Stimulated activated CD4-positive, alpha-beta T cell treated with anti-CD3 and anti-CD28 coated beads, TNF-alpha, amount 100 ng/mL, for 1 hour (primary cell): ENCODE measurements at places on chromosomes 4 and X.

GRCh38 chr4:98508829-98509598 lies 149.4 kb downstream of the TSPAN5 start:
- DNase-seq, result no peak

- no peak for DNase-seq
Measured at GRCh38 chr4:184863916-184864315, 38.1 kb upstream of the ACSL1 start.

DNA sequence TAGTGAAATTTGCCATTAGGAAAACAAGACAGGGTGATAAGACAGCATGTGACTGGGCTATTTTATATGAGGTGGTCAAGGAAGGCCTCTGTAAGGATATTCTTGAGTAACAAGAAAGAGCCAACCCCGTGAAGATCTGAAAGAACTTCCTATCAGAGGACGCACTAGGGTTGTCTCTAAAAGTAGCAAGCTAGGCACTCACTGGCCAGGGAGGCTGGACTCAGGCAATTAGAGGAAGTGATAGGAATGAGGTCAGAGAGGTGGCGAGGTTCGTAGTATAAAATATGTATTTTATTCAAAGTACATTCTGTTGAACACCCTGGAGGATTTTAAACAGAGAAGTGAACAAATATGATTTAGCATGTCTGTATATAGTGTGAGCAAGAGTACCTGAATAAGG lies 4.6 kb downstream of the BMPR1B start:
- no peak for DNase-seq

GRCh38 chr4:1463088-1463926 lies 57.1 kb upstream of the NKX1-1 start:
- DNase-seq, result no peak

DNA sequence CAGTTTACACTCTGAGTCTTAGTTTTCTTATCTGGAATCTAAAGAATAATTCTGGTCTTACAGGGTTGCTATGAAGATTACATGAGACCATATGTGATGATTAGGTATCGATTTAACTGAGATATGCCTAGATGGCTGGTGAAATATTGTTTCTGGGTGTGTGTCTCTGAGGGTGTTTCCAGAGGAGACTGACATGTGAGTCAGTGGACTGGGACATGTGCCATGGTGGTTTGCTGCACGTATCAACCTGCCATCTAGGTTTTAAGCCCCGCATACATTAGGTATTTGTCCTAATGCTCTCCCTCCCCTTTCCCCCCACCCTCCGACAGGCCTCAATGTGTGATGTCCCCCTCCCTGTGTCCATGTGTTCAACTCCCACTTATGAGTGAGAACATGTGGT lies 186.0 kb upstream of the CXorf66 start:
- DNase-seq, result no peak

GRCh38 chrX:39749728-39750127 lies 348.0 kb downstream of the BCOR start:
- DNase-seq, result no peak
